ENCODE measurements at places on chromosomes 16 and 17.

DNA sequence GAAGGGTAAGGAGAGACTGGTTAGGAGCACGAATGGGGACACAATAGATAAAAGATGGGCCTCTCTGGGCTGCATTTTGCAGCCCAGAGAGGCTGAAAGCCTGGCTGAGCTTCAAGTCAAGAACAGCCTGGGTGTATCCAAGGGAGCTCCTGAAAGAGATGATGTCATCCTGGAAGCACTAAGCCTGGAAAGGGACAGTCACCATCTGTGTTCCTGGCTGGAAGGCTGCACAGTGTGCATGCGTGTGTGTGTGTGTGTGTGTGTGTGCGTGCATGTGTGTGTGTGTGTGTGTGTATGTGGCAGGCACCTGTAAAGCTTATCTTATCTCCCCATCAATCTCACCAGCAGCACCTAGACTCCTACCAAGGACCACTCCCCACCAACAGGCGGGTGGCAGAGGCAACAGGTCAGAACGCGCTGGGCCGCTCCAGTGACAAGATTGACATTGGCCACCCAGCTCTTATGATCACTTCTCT, 44.1 kb downstream of the COG7 start:
- peak; percentile 67 for DNase-seq

DNA sequence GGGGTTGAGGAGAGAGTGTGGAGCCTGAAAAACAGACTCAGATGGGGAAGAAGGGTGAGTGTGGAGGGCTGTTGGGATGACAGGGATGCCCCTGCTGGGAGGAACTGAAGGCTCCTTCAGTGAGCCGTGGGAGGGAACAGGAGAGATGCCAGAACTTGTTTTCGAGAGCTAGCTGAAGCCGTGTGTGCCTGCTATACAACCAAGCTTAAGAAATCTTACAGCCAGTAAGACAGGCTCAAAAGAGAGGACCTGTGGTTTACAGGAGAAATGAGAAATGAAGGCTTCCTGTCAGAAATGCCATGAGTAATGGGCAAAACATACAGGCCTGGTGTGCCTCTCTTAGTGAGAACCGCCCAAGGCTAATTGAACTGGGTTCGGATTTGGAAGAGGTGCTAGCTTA, 99.6 kb downstream of the SPACA3 start:
- DNase-seq, result no peak

- DNase-seq, result no peak
Observed at GRCh38 chr16:81231014-81231413, 7.5 kb upstream of the BCO1 start.

GRCh38 chr17:77849239-77849638, 109.3 kb upstream of the TNRC6C start:
- no peak for DNase-seq

DNA sequence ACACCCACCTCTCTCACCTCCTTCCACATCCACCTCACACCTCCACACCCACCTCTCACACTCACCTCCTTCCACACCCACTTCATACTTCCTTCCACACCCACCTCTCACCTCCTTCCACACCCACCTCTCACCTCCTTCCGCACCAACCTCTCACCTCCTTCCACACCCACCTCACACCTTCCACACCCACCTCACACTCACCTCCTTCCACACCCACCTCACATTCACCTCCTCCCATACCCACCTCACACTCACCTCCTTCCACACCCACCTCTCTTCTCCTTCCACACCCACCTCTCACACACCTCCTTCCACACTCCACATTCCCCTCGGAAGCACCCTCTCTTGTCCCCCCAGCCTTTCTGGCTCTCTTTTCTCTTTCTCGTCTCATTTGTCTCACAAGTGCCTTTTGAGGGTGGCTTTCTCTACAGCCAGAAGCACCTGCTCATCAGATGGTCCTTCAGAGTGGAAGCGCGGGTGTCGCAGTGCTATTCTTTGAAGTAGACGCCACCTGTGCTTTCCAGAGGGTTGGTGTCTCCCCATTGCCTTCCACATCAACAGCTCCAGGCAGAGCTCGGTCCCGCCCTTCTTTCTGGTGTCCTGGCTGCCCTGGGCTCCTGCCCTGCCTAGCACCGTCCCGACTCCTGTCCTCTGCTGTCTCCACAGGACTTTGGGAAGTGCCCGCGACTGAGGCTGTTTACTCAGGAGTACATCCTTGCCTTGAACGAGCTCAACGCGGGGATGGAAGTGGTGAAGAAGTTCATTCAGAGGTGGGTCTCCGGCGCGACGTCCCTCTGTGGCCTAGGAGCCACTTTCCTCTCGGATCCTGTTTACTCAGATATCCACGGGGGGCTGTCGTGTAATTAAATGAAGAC, 109.4 kb upstream of the PLCG2 start:
- no peak for DNase-seq

- no peak for DNase-seq
Observed at GRCh38 chr16:24729951-24730815, 732 bp downstream of the TNRC6A start.

All from H54 (cell line).